ENCODE measurements at places on chromosomes 2 and 18.

- no peak for DNase-seq
These were observed 498 bp downstream of the TGOLN2 start for GRCh38 chr2:85327160-85327821.

GRCh38 chr2:172452845-172453244, 25.5 kb downstream of the ITGA6 start:
- DNase-seq, result no peak

DNA sequence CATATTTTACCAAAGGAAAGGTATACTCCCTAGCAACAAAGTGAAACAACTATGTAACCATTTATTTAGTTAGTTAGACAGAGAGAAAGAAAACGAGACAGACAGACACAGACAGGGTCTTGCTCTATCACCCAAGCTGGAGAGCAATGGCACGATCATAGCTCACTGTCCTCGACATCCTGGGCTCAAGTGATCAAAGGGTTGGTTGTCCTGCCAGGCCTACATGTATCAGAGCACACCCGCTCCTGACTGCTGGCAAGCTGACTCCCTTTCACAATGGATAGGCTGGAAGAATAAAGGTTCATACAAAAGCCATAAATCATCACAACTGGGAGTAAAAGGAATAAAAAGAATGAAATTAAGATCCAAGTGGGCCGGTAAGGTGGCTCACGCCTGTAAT, 53.5 kb downstream of the ATL2 start:
- no peak for DNase-seq

GRCh38 chr2:191544461-191545062, 133.4 kb upstream of the NABP1 start:
- DNase-seq, result no peak

DNA sequence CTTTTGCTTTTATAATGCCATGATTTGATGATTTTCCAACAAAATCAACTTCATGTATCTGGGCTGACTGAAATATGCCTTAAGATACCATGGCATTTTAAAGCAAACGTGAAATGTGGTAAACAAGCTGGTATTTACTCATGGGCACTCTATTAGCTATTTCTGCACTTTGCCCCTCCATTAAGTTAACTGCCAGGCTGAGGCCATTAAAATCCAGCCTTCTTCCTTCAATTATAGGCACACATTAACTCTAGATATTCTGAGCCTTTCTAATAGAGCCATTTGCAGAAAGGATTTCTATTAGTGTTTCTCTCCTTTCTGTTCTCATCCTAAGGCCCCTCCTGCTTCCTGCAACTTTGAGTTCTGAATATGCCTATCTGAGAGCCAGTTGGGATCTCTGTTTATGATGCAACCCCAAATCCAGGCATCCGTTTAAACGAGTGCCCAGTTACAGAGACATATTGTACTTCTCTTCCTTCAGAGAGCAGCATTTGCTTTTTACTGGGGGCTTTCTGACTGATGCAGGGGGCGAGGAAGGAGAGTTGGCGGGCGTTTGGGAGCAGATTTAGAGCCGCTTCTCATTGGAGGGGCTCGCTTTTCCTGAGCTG, 1.6 kb upstream of the KCNJ3 start:
- DNase-seq, result no peak

- DNase-seq, result no peak
These were observed 44.9 kb upstream of the ASB18 start for GRCh38 chr2:236308855-236309668.

DNA sequence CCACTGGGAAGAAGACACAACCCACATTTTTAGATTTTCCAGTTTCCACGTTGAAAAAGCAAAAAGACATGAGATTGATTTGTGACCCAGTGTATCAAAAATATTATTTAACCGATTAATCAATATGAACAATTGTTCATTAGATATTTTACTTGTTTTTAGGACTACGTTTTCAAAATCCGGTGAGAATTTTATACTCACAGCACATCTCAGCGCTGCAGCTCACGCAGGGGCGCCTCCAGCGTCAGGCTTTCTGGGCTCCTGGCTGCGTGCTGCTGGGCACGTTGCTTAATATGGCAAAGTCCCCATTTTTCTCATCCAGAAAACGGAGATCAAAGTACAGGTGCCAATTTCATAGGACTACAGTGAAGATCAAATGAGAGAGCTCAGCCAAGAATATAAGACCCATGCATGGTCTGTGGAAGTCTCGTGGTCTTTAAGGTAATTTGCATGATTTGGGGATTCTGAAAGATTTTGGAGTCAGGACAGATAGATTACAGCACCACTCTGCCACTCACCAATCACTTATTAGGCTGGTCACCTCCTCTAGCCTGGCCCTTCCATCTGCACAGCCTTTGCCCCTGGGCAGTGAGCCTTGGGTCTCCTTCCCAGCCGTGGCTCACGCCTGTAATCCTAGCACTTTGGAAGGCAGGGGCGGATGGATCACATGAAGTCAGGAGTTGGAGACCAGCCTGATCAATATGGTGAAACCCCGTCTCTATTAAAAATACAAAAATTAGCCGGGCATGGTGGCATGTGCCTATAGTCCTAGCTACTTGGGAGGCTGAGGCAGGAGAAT, 36.2 kb downstream of the PTPN18 start:
- DNase-seq, result no peak

DNA sequence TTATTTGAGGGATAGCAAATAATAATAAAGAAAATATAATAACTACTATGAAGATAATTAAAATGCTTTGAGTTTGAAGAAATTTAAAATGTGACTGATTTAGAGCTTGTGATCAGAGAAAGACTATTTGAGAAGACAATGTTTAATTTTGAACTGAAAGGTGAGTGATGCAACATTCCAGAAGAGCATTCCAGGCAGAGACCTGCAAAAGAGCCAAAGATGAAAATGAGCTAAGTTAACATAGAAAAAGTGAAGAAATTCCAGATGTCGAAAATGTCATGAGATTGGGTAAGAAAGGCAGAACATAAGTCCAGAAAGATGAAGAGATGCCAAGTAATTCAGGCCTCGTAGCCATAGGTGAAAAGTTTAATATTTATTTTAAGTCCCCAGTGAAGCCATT, 215.8 kb downstream of the FSIP2 start:
- no peak for DNase-seq

GRCh38 chr18:79583984-79584401, 95.6 kb upstream of the CTDP1 start:
- DNase-seq, result no peak

DNA sequence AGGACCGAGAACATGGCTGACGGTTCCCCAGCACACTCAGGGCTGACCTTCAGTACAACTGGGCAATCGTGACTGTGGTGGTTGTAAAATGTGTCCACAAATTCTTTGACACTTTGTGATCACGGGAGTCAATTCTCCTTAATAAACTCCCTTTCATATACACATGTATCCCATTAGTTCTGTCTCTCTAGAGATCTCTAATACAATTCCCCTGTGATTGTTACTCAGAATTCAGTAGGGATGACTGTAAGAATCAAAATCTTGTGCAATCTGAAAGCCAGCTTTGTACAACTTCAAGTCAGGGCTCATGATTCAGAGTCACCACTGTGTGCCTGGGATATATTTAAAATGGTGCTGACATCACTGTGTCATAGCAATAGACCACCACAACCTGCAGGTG, 89.5 kb upstream of the LMAN1 start:
- no peak for DNase-seq

- no peak for DNase-seq
These were observed 112.7 kb upstream of the RBMS1 start for GRCh38 chr2:160606341-160606740.

GRCh38 chr18:53018791-53019190, 678.8 kb downstream of the DCC start:
- no peak for DNase-seq

- DNase-seq, result no peak
These were observed 67.8 kb upstream of the ODC1 start for GRCh38 chr2:10515887-10516286.

DNA sequence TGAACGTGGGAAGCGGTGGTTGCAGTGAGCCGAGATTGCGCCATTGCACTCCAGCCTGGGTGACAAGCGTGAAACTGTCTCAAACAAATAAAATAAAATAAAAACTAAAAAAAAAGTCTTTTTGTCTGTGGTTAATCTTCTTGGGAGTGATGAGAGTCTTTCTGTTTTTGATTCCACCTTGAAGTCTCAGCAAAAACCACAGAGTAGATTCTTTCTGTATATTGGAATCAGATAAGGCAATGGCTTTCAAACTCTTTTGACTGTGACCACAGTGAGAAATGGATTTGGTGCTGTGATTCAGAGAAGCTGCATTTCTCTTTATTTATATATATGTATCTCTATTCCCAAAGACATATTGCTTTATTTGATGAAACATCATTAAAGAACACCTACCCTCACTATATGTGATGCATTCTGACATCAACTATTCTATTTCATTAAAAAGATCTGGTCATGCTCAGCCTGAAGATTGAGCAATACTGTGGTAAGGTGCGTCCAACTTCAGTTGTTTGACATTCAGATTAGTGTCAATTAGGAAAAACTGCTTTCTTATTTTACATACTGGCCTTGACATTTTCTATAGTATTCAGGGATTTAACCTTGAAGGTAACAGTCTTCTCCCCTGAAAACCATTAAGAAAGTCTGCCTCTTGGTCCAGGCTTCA, 15.6 kb downstream of the HRH4 start:
- no peak for DNase-seq

- no peak for DNase-seq
These were observed 230.2 kb downstream of the KCNE4 start for GRCh38 chr2:223282221-223282620.

GRCh38 chr18:13628211-13628610, 98.1 kb downstream of the FAM210A start:
- no peak for DNase-seq

DNA sequence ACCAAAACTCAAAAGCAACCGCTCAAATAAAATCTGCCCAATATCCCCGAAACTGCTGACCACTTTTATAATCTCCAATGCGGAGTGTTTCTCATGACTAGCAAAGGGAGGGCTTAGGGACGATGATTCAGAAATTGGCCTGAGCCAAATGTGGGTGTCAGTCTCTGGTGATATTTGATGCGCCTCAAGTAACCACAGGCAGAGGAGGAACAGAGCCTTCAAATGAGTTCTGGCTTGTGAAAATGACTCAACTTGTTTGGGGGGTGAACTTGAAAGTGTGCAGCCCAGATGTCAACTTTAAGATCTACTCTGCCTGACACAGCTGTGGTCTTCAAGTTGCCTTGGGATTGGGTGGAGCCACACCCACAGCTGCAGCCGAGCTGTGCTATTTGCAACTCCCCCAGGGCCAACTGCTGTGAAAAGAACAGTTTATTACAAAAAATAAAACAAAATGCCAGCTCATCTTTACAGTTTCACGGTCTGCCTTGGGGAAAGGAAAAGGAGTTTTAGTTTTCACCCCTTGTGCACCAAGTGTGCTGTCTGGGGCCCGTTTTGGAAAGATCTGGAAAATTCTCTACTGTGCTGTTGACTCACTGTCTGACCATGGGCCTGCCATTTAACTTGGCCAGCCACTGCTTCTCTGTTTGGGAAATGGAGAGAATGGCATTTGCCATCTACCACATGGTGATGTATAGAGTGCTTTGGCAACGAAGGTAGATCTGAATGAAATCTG, 222.1 kb downstream of the MTX2 start:
- DNase-seq, result peak; percentile 6

DNA sequence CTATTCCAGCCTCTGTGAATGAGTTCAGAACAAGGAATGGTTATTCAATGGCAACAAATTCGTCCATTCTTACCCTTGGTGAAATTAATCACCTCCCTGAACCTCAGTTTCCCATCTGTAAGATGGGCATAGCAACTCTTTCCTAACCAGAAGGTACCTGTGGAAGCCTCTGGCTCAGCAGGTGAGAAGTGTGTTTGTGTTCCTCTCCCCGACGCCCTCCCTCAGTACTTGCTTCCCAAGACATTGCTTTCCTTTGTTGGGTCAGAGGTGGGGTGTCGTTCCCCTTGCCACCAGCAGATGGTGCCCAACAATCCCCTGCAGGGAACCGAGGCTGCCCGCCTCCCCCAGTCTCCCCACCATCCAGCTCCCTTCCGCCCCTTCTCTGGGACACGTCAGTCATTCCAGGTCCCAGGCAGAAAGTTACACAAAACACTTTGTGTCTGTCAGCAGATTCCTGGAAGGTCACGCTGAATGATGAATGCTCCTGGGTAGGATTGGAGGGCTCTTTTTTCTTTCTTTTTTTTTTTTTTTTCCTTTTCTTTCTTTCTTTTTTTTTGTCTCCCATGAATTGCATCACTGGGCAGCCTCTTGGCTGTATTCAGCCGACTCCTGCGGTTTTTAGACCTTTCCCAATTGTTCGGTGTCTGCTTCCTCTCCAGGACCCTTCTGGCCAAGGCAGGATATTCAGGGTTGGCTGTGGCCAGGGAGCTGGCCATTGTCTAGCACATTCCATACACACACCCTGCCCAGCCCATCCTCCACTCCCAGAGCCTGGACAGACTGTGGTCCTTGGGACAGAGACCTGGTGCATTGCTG, 117.3 kb downstream of the LPIN1 start:
- DNase-seq, result peak; percentile 7

GRCh38 chr2:128789776-128790455, 471.2 kb upstream of the HS6ST1 start:
- DNase-seq, result no peak

GRCh38 chr2:12170121-12170520, 423.7 kb downstream of the LPIN1 start:
- DNase-seq, result no peak

GRCh38 chr18:46069524-46069923, 2.5 kb downstream of the PSTPIP2 start:
- no peak for DNase-seq

GRCh38 chr2:198144660-198145059, 340.3 kb downstream of the PLCL1 start:
- no peak for DNase-seq

- DNase-seq, result no peak
These were observed 24.5 kb upstream of the PELI1 start for GRCh38 chr2:64168756-64169155.

GRCh38 chr2:98485453-98485755, 40.7 kb downstream of the INPP4A start:
- no peak for DNase-seq

DNA sequence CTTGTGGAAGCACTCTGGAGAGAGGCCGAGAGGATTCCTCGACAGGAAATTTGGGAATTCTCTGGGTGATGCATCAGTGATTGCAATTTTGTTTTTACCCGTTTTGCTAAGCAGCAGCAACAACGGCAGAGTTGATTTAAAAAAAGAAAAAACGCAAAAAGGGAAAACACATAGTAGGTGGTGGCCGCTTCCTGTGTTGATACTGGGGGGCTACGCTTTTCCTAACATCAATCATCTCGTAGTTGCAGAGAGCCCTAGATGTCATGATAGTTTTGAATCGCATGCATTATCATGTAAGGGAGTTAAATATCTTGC, 271 bp upstream of the RBM43 start:
- no peak for DNase-seq

GRCh38 chr2:96816836-96817702, 1.0 kb downstream of the CNNM3 start:
- no peak for DNase-seq
